AG20443 (cell line): ENCODE measurements at places on chromosomes 2 and 18.

DNA sequence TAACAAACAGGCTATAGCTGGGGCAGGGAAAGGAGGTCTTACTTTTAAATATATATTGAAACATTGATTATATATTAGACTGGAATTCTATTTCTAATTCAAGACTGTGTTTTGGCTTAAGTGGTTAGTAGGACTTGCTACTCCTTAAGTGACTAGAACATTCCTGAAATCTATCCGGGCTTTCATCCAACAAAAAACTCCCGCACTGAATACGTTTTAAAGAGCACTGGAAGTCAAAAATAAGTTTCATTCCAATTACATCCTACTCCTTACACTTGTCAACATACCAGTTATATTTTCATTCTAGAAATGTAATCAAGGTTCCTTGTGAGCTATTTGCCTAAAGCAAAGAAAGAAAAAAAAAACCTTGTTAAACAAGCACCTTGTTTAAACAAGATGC is 204.6 kb downstream of the SP3 start:
- no peak for DNase-seq

- DNase-seq, result no peak
These were observed 3.0 kb upstream of the GCG start for GRCh38 chr2:162155093-162155492.

GRCh38 chr2:237282568-237283128 is 131.3 kb downstream of the COL6A3 start:
- DNase-seq, result no peak

- DNase-seq, result no peak
These were observed 53.3 kb downstream of the MEMO1 start for GRCh38 chr2:31957354-31958139.

DNA sequence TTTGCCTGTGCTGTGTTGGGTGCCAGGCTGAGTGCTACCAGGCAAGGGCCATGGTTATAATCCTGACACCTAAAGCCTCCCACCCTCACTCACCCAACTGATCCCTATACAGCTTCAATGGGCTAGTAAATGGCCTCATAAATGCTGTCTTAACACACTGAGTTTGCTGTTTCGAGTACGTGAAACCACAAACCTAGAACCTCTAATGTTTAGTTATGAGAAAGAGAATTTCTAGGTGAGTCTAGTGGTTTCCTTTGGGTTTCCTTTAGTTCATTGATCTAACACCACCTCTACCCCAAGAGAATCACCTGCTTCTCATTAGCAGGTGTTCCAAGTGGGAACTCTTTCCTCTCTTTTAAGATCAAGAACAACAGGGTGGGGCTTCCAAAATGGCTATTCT is 172.0 kb downstream of the MC4R start:
- DNase-seq, result no peak

DNA sequence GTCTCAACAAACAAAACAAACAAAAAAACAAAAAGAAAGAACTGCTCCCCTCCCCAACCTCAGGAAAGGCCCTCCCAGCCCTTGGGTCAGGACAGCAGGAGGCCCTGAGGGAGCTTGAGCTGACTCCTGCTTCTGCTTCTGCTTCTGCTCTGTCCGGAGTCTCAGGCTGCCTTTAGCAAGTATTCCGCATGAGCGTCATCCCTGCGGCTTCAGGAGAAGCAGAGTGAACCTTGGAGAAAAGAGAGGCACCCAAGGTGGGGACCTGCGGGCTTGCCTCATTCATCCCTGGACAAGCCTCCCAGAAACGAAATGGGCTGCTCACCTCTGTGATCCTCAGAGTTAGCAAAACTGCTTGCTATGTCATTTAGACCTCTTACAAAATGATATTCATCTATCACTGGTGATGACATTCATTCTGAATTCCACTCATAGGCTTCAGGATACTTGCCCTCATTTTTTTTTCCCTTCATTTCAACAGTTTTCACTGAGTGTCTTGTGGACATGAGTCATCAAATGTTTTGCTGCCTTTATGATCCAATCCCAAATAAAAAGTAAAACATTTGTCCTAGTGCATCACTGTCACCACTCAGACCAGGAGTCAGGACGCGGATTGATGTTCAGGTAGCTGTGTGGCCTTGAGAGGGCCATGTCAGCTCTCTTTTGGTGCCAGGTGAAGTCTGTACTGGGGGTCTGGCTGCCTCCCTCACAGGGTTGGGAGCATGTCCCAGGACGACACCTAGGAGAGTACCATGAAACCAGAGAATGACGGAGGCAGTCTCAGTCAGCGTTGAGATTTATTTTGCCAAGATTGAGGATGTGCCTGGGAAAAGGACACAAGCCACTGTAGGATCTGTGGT is 51.7 kb downstream of the IMPA2 start:
- DNase-seq, result peak; percentile 60

DNA sequence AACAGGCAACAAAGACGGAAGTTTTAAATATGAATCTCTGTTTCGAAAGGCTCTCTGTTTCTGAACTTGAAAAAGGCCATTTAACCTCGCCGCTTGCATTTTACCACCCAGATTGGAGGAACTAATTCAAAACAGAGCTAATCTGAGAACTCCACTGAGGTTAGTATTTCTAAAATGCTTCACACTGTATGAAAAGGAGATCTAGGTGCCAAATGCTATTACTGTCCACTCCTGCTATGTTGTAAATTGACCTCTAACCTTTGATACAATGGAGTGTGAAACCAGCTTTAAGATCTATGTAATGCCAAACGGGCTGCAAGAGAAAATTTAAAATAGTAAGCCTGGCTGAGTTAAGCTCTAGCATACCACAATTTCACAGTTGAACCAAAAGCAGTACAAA is 364.5 kb downstream of the IRS1 start:
- DNase-seq, result no peak

- peak; percentile 71 for DNase-seq
These were observed 237.5 kb downstream of the ACTR3 start for GRCh38 chr2:114127372-114127771.

DNA sequence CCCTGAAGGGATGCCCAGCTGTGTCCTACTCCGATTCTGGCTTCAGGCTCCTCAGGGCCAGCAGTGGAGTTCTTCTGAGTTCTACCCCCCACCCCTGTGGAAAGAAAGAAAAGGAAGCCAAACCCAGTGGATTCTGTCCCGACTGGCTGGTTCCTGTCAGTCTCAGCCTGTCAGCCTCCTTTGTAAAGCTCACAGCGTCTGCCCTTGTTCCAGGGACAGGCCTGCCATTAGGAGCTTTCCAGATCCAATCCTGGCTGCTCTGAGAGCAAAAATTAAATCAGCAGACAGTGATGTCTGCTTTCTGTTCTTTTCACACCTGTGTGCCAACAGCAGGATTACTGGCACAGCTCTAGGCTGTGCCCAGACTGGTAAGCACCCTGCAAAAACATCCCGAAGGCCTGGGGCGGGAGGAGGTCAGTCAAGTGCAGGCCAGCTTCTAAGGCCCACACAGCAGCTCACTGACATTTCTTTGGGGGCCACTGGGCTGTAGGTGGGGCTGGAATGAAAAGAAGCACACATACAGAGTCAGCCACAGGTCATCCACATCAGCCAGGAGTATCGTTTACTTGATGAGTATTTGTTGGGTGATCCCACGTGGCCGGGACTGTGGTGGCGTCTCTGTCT is 69.1 kb downstream of the EHD3 start:
- no peak for DNase-seq

GRCh38 chr2:88636026-88636425 is 8.8 kb upstream of the EIF2AK3 start:
- no peak for DNase-seq

DNA sequence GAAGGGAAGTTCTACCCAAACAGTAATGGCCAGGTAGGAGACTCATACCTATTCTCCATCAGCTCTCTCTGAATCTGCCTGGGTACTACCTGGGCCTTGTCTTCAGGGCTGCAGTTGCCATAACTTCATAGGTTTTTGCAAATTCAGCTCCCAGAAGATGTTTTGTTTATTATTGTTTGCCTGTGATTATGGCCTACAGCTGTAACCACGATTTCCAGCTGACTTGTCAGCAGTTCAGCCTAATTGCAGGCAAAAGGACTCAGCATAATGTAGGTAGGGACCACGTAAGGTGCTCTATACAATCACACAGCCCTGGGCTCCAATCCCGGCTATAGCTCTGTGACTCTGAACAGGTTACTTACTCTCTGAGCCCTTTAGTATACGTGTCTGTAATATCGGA is 187.0 kb upstream of the FN1 start:
- DNase-seq, result no peak

GRCh38 chr2:119487434-119488244 is 36.6 kb downstream of the SCTR start:
- DNase-seq, result peak; percentile 4

GRCh38 chr2:209324281-209324680 is 99.6 kb upstream of the MAP2 start:
- no peak for DNase-seq

DNA sequence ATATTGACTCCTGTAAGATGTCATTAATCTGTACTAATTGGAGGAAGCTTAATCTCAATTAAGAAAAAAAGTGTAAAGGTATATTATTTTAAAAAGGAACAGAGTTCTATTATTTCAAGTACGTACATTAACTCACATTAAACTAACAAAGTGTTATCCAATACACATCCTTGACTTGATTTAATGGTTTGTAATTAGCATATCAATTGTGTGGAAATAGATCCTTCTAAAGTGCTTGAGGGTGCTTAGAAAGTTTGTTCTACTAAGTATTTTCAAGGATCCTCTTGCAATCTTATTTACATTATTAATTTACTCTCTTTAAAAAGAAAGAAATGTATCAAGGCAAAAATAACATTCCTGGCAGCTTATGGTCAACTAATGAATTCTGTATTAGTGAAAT is 720.3 kb downstream of the KCNJ3 start:
- DNase-seq, result no peak

DNA sequence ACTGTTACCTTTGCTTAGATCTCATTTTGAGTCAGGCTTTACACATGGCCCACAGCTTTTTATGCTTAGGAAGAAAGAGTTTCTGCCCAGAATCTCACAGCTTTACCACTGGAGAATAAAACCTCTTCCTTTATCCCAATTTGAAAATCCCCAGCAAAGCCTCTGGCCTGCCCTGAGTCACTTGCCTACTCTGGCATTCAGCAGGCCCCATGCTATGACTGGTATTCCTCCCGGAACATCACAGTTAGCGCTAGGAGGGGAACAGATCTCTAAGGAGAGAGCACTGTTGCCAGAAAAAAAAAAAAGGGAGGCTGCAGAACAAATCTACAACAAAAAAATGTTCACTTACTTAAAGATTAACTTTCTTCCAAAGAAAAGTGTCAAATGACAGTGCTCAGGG is 152.9 kb upstream of the DNMT3A start:
- DNase-seq, result peak; percentile 43

GRCh38 chr2:241112592-241112991 is 10.5 kb upstream of the MTERF4 start:
- DNase-seq, result no peak

- peak; percentile 81 for DNase-seq
These were observed 32.0 kb upstream of the GPR55 start for GRCh38 chr2:230956827-230957755.

DNA sequence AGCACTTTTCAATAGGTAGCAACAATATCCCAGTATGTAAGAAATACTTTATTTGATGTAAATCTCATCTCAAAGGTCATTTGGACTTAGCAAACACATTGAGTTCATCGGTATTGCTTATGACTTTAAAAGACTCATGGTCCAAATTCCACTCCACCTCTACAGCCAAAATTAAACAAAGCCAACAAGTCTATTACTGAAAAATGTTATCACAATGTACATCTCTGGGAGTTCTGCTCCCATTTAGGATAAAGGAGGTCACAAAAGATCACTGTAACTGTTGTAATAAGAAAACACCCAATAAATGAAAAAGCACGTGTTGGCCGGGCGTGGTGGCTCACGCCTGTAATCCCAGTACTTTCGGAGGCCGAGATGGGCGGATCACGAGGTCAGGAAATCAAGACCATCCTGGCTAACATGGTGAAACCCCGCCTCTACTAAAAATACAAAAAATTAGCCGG is 50.0 kb downstream of the ESCO1 start:
- DNase-seq, result no peak

- no peak for DNase-seq
These were observed 64.9 kb upstream of the MAP2 start for GRCh38 chr2:209358992-209359391.

DNA sequence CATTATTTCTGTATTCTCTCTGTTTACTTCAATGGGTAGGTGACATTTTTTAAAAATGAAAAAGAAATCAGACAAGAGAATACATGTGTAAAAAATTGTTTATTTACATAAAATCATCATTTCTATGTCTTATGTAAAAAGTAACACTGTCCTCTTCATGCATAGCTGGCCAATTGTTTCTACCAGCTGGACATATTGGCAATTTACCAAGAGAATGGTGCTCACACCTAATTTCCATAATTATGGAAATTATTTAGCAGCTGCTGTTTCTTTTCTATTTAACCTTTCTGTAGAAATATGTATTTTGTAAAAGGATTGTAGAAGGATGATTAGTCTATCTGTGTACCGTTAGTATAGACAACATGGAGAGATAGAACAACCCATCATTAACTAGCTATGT is 791.9 kb downstream of the TRIB2 start:
- DNase-seq, result no peak

DNA sequence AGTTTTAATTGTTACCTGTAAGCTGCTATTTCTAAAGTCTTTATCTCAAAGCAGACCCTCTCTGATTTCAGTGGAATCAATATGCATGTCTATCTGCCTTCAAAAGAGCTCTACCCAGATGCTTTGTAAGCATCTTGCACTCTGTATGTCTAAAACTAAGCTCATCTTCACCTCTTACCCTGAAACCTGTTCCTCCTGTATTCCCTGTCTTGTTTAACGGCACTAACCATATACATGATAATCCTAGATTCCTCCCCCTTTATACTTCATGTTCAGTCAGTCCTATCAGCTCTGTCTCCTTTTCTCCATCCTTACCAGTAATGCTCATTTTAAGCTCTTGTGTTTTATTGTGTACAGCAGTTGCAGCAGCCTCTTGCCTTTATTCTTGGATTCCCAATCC is 12.8 kb downstream of the ZC3H15 start:
- no peak for DNase-seq

DNA sequence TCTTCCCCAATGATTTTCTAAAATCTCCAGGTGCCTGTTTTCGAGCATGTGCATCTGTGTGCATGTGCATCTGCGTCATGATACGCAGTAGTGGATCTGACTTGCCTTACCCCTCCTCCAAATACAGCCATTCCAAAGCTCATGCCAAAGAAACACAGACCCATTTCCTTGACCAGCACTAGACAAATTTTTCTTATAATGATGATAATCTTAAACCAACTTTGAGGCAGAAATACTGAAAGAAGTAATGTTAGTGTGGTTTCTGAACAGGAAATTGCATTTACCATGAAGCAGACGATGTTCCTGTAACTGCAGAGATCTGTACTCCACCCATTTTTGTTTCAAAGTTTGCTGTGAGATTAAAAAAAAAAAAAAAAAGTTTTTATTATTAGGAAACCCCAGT is 25.6 kb downstream of the CYTIP start:
- no peak for DNase-seq

GRCh38 chr2:71646028-71646427 is 192.7 kb downstream of the DYSF start:
- DNase-seq, result peak; percentile 84
